ENCODE measurements at places on chromosomes 5 and 9.

GRCh38 chr9:22009506-22009867, 382 bp upstream of the CDKN2B start:
- no peak for DNase-seq

- no peak for DNase-seq
These were observed 3.2 kb upstream of the MIGA2 start for GRCh38 chr9:129033216-129033615.

DNA sequence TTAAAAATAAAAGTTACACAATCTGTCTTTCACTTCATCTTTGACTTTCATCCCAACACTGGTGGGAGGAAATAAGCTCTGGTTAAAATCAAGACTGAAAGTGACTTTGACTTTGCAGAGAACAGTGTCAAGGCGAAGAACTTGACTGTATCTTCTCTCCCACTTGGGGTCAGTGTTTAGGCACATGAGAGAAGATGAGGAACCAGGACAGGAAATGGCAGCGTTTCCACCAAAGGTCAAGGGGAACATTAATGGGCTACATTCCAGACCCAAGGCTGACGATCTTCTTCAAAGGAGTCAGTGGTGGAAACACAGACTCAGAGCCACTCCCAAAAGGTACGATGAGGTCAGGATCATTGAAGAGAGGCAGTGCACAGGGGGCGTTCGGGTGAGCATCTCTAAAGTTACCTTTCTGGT, 409.5 kb downstream of the ARHGEF28 start:
- peak; percentile 83 for DNase-seq

DNA sequence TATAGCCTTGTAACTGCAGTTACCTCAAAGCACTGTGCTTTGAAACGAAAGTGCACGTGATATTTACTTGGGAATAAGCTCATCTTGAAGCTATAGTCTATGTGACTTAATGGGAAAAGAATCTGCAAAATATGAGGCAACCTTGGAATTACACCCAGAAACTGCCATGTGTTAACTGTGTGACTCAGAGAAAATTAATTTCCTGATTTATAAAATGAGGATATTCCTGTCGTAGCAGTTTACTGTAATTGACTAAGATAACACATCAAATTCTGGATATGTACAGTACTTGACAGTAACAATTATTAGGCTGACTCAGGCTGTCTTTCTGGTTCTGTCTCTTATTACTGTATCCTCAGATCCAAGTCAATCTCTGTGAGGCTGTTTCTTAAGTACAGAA, 1079.9 kb upstream of the ACO1 start:
- DNase-seq = no peak

DNA sequence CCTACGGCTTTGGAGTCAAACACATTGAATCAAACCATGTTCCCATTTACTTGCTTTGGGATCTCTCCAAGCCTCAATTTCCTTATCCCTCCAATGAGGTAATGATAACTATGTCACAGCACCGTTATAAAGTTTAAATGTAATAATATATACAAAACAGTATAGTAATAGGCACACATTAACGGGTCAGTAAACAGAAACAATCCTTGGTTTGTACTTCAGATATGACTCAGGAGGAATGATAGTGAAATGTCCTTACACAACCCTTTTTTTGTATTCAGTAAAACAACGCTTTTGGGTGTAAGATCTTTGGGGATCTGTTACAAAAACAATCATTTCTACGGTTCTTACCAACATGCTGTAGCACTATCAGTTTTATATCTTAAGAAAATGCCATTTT, 178.5 kb upstream of the GNA14 start:
- DNase-seq = no peak

- DNase-seq = no peak
These were observed 2.4 kb downstream of the PRRX2 start for GRCh38 chr9:129667850-129668249.

- DNase-seq = no peak
These were observed 58.7 kb downstream of the FYB1 start for GRCh38 chr5:39160576-39161213.

- DNase-seq = peak; percentile 60
These were observed 1.4 kb downstream of the NDUFA8 start for GRCh38 chr9:122158202-122158601.

- no peak for DNase-seq
These were observed 118.7 kb downstream of the DROSHA start for GRCh38 chr5:31413030-31413812.

DNA sequence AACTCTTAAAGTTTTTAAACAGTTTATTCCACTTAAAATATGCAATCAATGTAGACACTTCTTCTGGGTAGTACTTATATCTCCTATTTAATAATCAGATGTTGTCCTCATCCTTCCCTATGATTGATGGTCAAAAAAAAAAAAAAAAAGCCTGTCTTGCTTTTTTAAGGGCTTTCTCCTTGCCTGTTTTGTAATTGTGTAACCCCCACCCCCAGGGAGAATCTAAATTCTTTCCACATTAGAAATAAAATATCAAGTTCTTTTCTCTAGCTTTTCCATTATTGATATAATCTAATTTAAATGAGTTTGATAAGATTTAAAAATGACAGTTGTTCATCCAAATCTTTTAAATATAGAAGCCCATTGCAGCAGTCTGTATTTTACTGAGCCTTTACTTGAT, 119.7 kb downstream of the CHSY3 start:
- DNase-seq = no peak

DNA sequence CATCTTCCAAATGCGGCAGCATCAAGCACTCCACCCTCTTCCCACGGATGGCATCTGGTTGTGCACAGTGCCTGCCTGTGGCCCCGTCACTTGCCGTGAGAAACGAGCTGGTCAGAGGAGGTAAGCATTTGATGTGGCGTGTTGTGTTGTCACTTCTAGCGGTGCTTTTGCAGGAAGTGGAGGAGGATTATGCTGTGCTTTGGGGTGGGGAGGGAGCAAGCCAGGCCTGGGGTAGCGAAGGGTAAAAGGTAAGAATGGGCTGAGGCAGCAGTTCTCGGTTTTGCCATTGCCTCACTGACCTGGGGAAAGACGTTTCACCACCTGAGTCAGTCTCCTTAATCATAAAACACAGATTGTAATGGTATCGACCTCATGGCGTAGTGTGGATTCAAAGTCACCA, 2.3 kb upstream of the POMT1 start:
- no peak for DNase-seq

GRCh38 chr5:52825826-52826225, 38.1 kb downstream of the ITGA1 start:
- DNase-seq = no peak

DNA sequence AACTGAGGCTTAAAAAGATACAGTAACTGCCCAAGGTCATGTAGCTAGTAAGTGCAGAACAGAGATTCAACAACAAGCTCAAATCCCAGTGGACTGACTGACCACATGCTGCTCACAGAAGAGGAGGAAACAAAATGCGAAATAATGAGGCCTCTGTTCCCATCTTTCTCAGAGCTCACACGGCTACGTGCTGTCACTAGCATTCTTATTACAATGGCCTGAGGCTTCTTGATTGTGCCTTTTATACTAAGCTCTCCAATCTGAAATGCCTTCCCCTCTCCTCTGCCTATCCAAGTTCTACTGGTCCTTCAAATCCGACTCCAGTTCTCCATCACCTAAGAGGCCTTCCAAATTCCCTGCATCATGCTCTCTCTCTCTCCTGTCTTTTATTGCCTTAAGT, 26.0 kb downstream of the SGTB start:
- no peak for DNase-seq

DNA sequence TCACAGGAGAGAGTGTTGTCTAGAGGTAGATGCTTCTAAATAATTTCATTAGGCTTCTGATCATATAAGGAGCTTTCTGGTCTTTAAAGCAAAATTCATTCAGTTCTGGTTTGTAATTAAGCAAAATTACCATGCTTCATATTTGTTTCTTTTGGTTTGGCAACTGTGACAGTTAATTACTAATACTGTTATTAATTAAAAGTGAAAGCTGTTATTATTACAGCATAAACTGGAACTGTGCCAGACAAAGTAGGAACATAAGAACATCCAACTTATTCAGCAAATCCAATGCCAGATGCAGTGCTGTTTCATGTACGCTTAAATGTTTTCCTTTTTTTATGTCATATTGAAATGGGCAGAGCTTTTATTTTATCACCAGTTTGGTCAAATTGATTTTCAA, 70.4 kb upstream of the DAB2 start:
- peak; percentile 69 for DNase-seq

DNA sequence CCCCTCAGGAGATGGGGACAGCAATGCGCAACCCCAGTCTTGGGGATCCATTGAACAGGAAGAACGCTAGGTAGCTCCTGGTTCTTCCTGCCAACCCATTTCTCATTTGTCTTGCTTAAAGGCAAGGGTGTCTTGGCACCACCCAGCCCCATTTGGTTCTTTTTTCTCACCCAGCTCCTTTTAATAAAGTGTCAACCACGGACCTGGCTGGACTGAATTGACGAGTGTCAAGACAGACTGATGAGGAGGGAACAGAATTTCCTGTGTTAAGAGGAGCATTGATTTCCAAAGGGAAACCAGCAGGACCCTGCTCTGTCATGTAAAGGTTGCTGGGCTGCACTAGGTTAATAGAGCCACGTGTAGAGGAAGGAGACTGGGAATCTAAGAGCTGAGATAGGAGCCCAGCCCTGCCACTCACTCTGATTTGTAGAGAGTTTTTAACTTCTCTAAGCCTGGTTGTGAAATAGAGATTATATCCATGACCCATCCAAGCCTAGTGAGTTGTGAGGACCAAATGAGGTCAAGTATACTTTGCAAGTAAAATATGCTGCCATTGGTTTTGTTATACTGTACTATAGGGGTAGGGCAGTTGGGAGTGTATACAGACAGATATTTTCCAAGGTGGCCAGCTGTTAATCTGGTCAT, 33.7 kb downstream of the OSTF1 start:
- DNase-seq = no peak

- no peak for DNase-seq
These were observed 12.1 kb downstream of the PCDH1 start for GRCh38 chr5:141866096-141866495.

DNA sequence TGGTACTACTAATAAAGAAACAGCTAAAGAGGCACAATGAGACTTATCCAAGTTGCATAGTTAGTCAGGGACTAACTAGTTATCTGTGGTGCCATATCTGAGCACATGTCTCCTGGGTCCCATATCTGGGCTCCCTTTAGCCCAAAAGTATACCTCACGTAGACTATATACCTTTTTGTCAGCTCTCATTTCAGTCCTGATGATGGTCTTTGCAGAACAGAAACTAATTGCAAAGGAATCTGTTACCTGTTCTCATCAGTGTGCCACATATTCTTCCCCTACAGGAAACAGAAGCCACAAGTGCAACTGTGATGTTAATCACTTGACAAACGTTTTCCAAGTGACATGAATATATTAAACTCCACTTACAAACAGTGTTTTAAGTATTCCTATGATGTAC, 395.2 kb downstream of the KIAA0825 start:
- DNase-seq = no peak

DNA sequence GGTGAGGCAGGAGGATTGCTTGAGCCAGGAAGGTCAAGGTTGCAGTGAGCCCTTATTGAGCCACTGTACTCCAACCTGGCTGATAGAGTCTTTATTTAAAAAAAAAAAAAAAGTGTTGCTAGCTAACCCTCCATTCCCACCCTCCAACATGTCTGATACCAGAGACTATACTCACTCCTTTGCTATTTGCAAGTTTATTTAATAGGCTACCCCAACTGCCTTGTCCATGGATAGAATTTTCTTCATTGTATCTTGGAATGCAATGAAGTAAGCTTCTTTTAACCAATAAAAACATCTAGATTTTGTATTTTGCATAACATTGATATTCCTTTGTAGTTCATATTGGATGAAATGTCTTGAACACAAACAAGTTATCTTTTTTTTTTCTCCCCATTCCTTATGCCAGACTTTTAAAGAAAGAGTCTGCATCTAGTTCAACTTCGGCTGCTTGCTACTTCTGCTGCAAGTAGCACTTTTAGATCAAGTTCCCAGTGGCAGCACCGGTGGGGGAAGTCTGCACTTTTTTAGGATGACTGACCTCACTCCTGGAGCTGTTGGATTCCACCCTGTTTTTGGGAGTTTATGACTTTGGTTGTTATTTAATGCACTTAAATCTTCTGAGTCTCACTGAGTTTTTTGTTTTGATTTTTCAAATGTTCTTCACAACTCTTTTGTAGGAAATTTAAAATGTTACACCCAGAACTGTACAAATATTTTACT, 112.5 kb downstream of the UHRF2 start:
- DNase-seq = no peak

GRCh38 chr5:157162919-157163510, 3.0 kb downstream of the GARIN3 start:
- no peak for DNase-seq

- no peak for DNase-seq
These were observed 15.7 kb downstream of the SLC6A3 start for GRCh38 chr5:1429496-1429895.

DNA sequence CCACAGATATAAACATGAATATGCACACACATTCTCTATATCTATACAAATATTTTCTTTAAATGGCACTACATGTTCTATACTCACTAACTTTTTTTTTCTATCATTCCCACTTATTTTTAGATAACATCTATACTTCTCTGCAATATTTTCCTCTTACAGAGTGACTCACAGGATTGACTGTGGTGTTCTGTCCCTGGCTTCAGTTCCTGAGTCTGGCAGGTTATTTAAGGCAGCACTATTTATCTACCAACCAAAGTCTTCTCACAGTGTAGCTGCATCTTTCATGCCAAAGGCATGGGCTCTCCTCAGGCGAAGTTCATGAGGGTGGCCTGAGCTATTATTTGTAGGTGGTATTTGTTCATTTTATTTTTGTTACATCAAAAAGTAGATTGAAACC, 409.0 kb downstream of the PRR16 start:
- DNase-seq = no peak

- DNase-seq = no peak
These were observed 71.4 kb downstream of the SEMA4D start for GRCh38 chr9:89426384-89426961.

DNA sequence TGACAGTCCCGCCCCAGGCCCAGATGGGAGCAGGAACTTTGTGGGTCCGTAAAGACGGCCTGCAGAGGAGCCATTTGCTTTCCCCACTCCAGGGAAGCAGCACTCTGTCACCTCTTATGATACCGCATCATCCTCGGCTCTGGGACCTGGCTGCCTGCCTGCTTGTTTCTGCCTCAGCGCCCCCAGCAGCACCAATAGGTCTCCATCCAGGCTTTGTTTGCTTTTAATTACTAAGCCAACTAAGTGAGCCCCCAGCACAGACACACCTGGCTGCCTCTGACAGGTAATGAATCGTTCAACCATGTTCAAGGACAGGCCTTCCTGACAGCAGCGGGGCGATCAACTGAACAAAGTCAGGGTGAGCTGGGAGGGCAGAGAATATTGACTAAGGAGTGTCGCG, 141.4 kb downstream of the C5orf15 start:
- DNase-seq = no peak

GRCh38 chr9:25117791-25118190, 560.5 kb downstream of the TUSC1 start:
- no peak for DNase-seq

- no peak for DNase-seq
These were observed 27.9 kb downstream of the COL5A1 start for GRCh38 chr9:134669399-134669955.

- DNase-seq = no peak
These were observed 559 bp downstream of the SLC38A9 start for GRCh38 chr5:55711507-55712022.

Measured in suppressor macrophage (primary cell).